NCI-H526 (cell line): ENCODE measurements at places on chromosomes 5 and 9.

- DNase-seq, result no peak
Observed at GRCh38 chr5:143694357-143694756, 117.6 kb upstream of the HMHB1 start.

DNA sequence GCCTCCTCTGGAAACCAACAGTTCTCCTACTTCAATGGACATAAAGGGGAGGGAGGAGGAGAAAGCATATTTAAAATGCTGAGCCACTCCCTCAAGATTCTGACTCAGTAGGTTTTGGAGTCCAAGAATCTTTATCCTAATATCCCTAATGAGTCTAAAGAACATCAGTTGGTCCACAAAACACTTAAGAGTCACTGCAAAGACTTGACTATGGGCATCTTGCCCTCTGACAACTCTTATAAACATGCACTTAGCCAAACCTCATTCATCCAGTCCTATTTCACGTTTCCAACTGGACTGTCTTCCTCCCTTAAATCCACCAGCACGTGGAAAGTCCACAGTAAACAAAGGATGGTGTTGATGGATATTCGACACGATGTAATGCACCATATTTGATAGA, 172.5 kb downstream of the FAM114A2 start:
- DNase-seq, result no peak

DNA sequence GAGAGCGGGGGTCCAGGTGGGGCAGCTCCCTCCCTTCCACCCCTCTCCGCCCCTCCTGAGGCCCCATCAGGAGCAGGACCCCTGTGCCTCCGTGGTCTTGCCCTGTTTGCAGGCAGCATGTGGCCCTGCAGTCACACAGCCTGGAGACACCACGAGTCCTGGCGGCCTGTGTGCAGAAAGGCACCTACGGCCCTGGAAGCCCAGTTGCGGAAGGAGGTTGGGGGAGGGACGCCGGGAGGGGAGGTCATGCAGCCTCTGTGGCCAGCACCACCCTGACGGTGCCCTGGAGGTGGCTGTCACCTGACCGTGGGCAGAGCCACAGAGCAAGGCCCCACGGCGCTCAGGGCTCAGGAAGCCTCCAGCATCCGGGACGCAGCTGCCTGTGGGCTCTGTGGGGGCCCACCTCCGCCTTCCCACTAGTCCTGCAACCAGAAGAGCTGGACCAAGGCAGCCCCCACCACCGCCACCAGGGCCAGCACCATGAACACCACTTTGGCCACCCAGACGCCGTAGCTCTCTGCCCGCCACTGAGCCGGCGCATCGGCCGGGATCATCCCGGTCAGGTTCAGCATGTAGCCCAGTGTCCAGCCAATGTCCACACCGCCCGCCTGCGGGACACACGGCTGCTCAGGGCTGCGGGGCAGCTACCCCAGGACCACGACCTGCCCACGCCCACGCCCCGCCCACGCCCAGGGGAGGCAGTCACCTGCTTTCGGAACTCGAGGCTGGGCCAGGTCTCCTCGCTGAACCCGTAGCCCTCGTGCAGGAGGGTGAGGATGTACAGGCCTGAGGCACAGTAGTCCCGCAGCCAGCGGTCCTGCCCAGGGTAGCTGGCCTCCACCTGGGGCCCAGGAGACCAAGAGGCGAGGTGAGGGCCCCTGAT, 6.4 kb downstream of the ENTPD8 start:
- no peak for DNase-seq

GRCh38 chr9:2966565-2967300, 122.8 kb upstream of the PUM3 start:
- no peak for DNase-seq

- DNase-seq, result no peak
Observed at GRCh38 chr5:132659598-132660493, 1.9 kb downstream of the IL13 start.

GRCh38 chr5:168110870-168111832, 180.3 kb upstream of the WWC1 start:
- DNase-seq, result no peak

GRCh38 chr9:137396227-137396626, 26.7 kb downstream of the EXD3 start:
- no peak for DNase-seq

GRCh38 chr9:31520301-31521085, 864.0 kb upstream of the ACO1 start:
- DNase-seq, result no peak

DNA sequence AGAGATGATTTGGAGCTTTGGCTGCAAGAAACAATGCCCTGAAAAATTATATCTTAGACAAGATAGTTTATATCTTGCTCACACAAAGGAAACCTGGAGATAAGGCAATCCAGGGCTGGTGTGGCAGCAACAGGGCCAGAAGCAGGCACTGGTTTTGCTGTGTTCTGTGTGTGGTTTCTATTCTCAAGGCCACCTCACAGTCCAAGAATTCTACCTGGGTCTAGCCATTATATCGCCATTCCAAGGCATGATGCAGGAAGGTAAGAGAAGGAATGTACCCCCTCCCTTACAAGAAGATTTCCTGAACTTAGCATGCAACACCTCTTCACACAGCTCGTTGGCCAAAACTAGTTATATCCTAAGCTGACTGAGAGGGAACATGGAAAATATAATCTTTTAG, 74.5 kb upstream of the MEGF10 start:
- DNase-seq, result no peak

DNA sequence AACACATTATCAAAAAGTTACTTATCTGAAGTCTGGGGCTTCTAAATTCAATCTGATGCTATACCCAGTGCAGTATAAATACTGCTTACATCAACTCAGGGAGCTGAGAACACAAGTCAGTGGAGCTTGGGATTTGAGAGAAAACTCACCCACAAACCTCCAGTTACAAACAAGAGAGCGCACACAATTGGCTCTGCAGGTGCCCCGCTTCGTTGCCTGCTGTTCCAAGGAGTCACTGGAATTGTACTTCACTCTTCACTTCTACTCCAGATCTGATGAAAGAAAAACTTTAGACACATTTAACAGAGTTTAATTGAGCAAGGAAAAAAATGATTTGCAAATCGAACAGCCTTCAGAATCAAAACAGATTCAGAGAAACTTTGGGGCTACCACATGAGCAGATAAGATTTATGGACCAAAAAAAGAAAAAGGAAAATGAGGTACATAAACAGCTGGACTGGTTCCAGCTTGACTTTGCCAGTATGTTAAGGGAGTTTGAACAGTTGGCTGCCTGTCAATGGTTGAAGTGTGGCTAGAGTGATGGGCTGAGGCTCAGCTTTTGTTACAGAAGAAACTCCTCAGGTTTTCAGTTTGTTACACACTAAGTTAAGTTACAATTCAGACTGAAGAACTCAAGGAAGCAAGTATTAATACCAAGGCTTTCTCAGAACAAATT, 156.6 kb downstream of the AOPEP start:
- DNase-seq, result no peak

GRCh38 chr9:70935856-70936255, 185.6 kb downstream of the TRPM3 start:
- DNase-seq, result no peak

DNA sequence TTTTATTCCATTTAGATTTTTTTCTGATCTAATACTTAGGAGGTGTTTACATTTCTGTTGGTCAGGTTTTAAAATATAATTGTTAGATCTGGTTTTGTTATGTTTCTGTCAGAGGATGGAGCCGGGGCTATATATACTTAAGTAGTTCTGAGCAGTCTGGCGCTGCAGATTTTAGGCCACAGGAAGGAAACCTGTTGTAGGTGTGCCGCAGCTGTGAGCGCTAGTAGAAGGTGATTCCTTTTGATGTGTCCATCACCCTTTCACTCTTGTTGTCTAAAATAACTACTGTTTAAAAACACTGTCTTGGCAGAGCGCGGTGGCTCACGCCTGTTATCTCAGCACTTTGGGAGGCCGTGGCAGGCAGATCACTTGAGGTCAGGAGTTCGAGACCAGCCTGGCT, 17.0 kb downstream of the ZBTB34 start:
- no peak for DNase-seq

DNA sequence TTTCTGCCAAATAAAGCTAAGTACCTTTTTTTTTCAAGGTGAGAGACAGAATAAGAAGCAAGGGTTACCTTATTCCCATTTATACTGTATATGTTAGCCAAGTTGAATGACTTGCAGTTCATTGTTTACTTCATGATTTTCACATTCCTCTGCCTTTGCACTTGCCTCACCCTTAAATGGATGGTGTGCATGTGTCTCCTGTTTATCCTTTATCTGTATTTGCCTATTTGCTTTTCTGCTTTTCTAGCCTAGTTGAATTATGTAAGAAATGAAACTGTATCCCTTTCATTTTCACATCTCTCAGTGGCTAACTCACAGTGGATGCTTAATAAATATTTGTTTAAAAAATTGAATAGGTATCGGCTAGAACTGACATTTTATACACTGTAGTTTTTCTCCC, 200.8 kb upstream of the ST8SIA4 start:
- DNase-seq, result no peak

DNA sequence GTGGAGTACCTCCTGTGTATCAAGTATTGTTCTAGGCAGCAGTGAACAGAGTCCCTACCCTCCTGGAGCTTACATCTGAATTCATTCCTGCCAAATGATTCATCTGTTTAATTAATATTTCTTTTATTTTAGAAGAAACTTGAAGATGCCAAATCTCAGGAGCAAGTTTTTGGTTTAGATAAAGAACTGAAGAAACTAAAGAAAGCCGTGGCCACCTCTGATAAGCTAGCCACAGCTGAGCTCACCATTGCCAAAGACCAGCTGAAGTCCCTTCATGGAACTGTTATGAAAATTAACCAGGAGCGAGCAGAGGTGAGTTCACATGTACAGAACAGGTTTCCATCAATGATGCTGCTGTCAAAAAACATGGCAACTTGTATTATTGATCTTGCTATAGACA, 57.9 kb downstream of the RAB14 start:
- no peak for DNase-seq

GRCh38 chr5:135211083-135211790, 177.2 kb upstream of the PITX1 start:
- DNase-seq, result no peak

DNA sequence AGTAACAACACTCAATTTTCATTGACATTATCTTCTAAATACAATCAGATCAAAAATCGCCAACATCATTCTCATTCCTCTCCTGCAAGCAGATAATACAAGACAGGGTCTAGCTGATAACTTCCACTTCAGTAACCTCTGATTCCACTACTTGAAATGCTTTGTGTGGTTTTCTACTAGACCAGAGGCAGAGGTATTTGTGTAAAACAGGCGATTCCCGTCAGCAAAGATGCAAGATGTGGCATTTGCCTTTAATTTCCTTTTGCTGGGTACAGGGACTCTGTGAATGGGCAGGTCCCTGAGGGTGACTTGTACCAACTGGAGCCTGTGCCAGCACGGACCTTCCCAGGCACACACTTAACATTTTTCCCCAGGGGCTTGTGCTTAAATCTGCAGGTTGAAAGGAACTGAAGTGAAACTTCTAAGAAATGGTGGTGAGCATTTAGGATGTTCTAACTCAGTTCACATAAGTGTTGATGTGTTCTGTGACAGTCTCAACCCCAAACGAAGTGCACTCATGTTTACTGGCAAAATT, 625.5 kb upstream of the WWC1 start:
- DNase-seq, result no peak

DNA sequence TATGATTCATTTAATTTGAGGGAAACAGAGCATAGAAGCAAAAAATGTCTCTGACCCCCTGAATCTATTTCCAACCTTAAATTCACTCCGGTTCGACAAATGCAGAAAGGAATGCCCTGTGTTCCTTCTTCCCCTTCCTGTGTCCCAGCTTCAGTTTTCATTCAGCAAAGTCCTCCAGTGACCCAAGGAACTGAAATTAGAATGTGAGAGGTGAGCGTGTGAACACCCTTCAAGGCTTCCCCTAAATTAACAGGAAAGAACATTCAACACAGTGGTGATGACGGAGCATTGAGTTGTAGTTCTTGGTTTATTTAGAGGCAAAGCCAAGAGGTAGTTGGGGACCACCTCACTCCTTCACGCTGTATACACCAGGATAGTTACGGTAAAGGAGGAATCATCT, 97.6 kb upstream of the CTSL start:
- DNase-seq, result no peak

DNA sequence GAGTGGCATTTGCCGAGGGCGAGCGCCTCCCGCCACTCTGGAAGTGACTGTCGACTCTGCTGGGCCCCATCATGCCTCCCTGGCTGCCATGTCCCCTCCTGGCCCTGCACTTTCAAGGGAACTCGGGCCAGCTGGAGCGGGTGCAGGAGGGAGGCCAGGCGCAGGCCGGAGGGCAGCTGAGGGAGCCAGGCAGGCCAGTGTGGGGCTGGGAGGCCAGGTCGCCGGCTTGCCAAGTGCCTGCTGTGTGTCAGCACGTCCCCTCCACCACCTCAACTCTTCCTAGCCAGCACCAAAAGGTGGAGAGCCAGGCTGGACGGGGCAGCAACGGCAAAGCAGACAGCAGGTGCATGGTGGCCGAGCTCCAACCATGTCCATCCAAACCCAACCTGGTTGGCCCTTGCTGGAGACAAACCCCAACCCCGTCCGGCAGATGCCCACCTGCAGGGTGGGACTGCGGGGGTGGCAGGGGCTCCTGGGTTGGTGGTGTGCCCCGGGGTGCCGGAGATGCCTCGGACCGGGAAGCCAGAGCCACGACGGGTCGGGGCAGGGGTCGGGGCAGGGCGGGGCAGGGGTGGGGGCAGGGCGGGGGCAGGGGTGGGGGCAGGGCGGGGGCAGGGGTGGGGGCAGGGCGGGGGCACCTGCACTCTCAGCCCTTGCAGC, 36.5 kb upstream of the EGFL7 start:
- DNase-seq, result no peak

GRCh38 chr5:73376618-73377170, 71.9 kb downstream of the FOXD1 start:
- DNase-seq, result no peak

GRCh38 chr9:74414325-74414724, 82.8 kb upstream of the RORB start:
- no peak for DNase-seq

DNA sequence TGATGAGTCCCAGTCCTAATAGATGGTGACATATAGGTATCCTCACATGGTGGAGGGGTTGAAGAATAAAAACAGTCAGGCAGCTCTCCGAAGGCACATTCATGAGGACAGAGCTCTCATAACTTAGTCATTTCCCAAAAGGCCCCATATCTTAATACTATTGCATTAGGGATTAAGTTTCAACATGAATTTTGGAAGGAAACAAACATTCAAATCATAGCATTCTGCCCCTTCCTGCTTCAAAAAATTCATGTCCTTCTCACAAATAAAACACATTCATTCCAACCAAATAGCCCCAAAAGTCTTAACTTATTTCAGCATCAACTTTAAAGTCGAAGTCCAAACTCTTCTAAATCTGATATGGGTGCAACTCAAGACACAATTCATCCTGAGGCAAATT, 277.2 kb upstream of the NR4A3 start:
- DNase-seq, result no peak
